ENCODE measurements at places on chromosomes 3 and 15. TPM values are rescaled to one million over a fixed set of nuclear protein-coding genes. Genes with fewer than 3 reads are reported as not detected.

Gene TEX55
- total RNA-seq, result not detected

Gene NFKBIZ
- 16.1 TPM for total RNA-seq

Gene ERICH6
- total RNA-seq, result not detected

Gene NR2F2
- total RNA-seq, result 9.2 TPM

Gene BOC
- total RNA-seq, result 7.4 TPM

Gene SAMD7
- total RNA-seq, result not detected

Gene FBXO40
- total RNA-seq, result 7.2 TPM
